ENCODE measurements at places on chromosomes 6 and 20.

- no peak for DNase-seq
Measured at GRCh38 chr6:53921639-53922038, 126.8 kb downstream of the LRRC1 start.

- no peak for DNase-seq
Measured at GRCh38 chr6:149254253-149254652, 63.3 kb upstream of the TAB2 start.

GRCh38 chr6:86010915-86011786, 368.5 kb upstream of the SYNCRIP start:
- DNase-seq: no peak

DNA sequence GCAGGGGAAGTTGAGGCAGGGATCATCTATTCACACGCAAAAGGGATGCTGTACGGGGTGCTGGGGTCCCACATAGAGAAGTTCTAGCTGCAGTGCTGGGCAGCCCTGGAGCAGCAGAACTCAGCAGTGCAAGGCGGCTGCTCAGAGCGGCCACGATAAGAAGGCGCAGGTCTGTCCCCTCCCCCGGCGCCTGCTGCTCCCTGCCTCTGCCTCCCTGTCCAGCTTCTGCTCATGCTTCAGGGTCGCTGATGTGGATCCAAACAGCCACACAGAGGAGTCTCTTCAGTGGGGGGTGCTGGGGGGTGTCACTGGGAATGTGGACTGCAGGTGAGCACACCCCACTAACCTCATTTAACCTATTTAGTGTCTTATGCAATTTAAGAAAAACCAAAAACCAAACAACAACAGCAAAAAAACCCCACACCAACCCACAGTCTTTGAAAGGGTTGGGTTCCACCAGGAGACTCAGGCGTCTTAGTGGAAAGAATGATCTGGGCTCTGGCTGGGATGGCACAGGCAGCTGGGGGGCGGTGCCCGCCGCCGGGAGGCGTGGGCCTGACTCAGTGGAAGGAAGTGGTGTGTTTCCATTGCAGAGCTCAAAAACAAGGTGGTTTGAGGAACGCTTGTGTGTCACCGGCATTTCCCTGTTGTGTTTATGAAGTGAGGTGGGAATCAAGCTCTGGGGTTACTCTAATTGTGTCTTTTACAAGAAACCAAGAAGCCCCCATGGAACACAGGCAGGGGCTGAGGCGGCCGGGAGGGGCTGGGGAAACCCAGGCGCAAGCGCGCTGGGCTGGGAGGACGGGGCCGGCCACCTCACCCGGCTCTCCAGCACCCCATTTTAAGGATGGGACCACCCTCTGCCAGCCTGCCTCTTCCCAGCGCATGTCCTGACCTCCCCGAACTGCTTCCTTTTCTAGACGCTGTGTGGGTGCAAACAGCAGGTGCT, 55.1 kb downstream of the IRF4 start:
- no peak for DNase-seq

GRCh38 chr6:126831461-126831860, 287.0 kb upstream of the RSPO3 start:
- DNase-seq: no peak

DNA sequence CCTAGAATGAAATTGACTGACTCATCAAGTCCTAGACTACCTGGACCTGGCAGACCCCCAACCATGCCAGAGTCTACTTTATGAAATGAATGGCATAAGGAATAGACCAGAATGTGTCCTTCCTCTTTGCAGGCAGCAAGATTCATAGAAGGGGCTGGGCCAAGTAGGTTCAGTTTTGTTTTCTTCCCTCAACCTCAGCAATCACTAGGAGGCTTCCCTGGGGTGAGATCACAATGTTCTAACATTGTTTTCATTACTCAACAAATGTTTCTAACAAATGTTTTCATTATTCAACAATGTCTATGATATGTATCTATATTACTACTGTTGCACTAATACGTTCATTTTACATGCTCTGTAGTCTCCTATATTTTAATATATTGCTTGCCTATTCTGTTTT, 8.4 kb upstream of the FAM162B start:
- DNase-seq: no peak

GRCh38 chr6:149331043-149331807, 13.7 kb downstream of the TAB2 start:
- DNase-seq: peak; percentile 50

DNA sequence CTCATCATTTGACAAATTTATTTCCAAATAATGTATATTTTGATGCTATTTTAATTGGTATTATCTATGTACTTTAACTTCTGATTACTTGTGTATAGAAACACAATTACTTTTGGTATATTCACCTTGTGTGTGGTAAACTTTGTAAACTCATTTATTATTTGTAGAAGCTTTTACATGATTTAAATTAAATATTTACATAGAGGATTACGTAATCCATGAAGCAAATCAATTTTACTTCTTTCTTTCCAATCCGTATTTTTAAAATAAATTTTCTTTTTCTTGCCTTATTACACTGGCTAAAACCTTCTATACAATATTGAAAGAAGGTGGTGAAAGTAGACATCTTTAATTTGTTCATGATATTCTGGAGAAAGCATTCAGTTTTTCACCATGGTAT, 540.2 kb downstream of the MMUT start:
- no peak for DNase-seq

GRCh38 chr20:7151676-7152470, 384.4 kb downstream of the BMP2 start:
- DNase-seq: no peak

DNA sequence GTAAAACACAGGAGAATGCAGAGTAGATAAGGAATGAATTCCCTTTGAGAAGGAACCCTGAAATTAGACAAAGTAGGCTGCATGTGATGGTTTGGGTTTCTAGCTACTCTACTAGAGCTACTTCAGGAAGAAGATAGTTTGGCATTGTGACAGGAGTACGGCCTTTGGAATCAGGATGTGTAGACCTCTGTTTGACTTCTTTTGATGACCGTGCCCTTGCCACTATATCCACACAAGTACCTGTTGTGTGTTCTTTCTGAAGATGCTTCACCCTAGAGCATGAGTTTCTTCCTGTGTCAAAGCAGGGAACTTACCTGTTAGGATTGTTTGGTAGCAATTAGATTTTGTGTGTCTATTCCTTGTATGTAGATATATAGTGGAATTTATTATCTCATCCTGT, 41.7 kb downstream of the CD2AP start:
- DNase-seq: no peak

DNA sequence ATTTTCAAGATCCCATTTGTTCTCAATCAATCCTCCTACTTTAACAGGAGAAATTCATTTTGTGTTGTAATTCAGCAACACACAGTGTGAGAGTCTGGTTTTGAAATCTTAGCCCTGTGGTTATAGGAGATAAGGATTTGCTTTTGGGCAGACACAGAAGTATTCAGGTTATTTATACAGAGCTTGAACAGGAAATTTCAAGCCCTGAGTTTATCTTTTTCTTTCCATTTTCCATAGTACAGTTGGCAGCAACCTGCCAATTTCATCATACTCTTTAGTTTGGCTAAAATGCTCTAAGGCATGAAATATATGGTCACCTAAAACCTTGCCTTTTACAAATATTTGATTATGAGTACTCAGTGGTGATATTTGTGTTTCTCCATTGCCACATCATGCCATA, 41.4 kb downstream of the PKIB start:
- no peak for DNase-seq

DNA sequence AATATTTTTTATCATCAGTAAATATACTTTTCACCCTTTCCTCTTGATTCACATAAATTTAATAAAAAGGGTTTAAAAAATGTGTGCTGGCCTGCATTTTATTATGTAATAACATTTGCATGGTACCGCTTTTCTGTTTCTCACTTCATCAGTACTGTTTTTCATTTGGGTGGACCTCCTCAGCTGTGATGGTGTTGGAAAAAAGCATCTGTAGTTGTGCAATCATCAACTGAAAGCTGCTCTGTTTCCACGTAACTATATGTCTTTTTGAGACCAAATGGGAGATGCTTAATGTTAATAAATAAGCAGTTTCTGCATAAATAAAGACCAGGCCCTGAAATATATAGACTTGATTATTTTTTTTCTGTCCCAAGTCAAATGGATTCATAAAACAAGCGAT, 31.6 kb upstream of the CENPW start:
- DNase-seq: no peak

- no peak for DNase-seq
Measured at GRCh38 chr6:127893541-127893940, 7.3 kb downstream of the THEMIS start.

DNA sequence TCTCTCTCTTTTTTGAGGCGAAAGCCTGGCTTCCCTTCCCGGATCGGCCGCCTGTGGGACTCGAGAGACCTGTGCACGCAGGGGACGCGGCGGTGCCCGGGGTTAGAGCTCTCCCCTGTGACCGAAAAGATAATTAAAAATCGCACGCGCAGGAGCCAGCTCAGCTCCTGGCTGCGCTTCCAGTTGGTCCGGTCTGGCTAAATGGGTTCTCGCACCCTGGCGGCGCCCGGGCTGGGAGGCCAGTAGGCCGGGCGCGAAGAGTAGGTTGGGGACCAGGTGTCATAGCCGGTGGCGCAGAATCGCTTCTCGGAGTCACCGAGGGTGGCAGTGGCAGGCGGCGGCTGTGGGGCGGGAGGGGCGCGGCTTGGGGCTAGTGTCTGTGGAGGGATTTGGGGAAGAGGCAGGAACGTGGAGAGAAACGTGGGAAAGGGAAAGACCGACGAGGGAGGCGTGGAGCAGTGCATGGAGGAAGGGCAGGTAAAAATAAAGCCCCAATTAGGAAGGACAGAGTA, 41.9 kb upstream of the SUPT3H start:
- DNase-seq: peak; percentile 89

- peak; percentile 87 for DNase-seq
Measured at GRCh38 chr6:159056003-159056402, 11.2 kb upstream of the TAGAP start.

- peak; percentile 74 for DNase-seq
Measured at GRCh38 chr6:24283043-24283985, 74.5 kb downstream of the DCDC2 start.

GRCh38 chr20:21507400-21508229, 6.2 kb downstream of the NKX2-2 start:
- DNase-seq: no peak

- no peak for DNase-seq
Measured at GRCh38 chr20:62558779-62559178, 83.0 kb upstream of the GATA5 start.

DNA sequence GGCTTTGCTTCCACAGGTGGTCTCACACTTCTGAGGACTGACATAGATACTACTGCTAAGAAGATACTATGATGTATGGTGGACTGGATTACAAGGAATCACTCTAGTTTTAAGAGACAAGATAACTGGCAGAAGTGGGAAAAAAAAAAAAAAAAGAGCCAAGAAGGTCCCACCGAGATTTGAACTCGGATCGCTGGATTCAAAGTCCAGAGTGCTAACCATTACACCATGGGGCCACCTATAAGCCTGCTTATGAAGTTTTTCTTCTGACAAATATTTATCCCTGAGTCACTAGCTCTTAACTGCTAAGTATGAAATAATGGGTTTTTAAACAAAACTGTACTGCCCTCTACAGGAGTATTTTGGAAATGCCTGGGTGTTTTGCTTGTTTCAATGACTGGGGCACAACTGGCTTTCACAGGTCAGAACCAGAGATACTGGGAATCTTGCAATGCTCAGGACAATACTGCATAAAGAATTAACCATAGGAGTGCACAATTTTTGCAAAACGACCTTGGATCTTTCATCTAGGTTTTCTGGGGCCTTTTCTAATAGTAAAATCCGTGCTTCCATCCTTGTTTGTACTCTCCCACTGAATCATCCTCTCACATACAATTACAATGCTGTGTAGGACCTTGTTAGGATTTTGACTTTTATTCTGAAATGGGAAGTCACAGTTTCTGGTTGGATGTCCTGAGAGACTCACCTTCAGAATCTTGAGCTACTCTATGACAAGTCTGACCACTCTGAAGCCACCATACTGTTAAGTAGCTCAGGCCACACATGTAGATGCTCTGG, 116.3 kb downstream of the OR2B2 start:
- peak; percentile 88 for DNase-seq

GRCh38 chr20:57514273-57514751, 10.6 kb downstream of the CTCFL start:
- peak; percentile 61 for DNase-seq

DNA sequence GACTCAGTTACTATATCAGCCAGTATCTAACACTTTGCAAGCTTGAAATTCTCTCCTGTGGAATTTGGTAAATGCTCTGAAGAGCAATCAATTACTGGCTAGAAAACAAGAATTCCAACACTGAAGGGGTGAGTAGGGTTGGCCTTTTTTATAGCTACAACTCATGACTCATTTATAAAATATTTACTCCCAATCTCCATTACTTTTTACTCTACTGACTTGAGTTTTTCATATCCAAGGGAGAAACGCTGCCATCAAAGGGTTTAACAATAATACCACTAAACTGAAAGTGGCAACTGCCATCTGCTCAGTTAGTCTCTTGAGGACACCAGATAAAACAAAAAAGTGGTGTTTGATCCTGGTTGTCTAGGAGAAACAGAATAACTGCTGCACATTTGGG, 203.1 kb downstream of the UBE3D start:
- no peak for DNase-seq

GRCh38 chr6:104539173-104539572, 320.5 kb downstream of the HACE1 start:
- DNase-seq: no peak

GRCh38 chr6:54173089-54173488, 61.8 kb downstream of the MLIP start:
- no peak for DNase-seq

DNA sequence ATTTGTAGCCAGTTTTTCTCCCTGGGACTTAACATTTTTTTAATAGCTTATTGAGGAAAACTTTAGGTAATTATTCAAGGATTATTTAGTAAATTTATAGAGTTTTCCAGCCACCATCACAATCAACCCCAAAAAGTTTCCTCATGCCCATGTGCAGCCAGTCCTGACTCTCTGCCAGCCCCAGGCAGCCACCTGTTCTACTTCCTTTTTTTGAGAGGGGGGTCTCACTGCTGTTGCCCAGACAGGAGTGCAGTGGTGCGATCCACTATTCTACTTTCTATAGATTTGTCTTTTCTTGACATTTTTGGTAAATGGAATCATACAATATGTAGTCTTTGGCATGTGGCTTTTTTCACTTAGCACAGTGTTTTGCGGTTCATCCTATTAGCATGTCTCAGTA, 200.1 kb downstream of the FARS2 start:
- DNase-seq: no peak

- peak; percentile 23 for DNase-seq
Measured at GRCh38 chr6:10256113-10256690, 158.7 kb downstream of the TFAP2A start.

- DNase-seq: no peak
Measured at GRCh38 chr6:158377860-158378259, 65.6 kb downstream of the TULP4 start.

DNA sequence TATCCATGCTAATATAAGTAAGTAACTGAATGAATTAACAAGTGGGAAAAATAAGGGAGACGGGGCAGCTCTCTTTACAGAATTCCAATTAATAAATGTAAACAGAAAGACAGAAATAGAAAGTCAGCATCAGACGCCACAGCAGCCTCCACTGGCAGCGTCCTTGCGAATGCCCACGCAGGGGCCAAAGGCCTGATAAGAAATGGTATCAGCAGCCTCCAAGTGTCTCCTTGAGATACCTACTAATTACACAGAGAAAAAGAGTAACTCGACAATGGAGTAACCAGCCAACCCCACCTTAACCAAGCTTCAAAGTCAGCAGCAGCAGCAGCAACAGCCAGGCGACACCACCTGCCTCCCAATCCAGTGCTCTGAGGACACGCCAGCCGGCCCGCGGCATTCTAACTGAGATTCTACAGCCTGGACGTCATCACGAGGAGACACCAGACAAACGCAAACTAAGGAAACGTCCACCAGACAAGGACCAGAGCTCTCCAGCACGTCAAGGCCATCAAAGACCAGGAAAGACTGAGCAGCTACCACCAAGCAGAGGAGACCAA, 78.8 kb downstream of the TAF4 start:
- DNase-seq: no peak

All from NB4 (cell line).